ENCODE measurements at places on chromosomes 16 and 17. TPM values are rescaled to one million over a fixed set of nuclear protein-coding genes. Genes with fewer than 3 reads are reported as not detected.

DNA sequence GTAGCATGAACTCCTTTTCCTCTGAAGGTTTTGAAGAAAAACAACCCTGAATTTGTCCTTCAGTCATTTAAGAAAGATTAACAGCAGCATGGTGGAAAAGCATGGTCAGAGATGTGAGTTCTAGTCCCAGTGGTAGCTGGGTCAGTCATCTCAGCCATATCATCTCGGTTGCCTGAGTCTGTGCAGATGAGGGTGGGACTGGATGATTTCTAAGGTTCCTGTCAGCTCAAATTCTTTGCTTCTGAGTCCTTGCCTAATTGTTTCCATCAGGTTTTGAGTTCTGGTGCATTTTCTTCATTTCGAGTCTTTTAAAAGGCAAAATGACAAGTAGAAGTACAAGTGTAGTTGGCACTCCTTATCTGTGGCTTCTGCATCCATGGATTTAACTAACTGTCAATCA is 63.9 kb downstream of the TNRC6C start:
- DNase-seq: no peak

Gene SDR42E1
- total RNA-seq: 3.7 TPM

DNA sequence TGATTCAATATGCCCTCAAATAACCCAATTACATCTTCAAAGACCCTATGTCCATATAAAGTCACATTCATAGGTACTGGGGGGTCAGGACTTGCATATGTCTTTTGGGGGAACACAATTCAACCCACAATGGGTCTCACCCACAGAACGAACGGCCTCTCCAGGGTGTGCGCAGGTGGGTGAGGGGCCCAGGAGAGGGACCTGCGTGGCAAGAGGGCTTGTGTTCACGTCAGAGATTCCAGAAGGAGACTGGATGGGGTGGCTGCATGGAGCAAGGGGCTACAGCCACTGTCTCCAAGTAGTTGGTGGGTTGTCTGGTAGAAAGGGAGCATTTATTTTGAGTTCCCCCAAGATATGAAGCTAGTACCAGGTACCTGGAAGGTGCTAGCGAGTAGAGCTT is 212.2 kb downstream of the SEC14L1 start:
- DNase-seq: no peak

DNA sequence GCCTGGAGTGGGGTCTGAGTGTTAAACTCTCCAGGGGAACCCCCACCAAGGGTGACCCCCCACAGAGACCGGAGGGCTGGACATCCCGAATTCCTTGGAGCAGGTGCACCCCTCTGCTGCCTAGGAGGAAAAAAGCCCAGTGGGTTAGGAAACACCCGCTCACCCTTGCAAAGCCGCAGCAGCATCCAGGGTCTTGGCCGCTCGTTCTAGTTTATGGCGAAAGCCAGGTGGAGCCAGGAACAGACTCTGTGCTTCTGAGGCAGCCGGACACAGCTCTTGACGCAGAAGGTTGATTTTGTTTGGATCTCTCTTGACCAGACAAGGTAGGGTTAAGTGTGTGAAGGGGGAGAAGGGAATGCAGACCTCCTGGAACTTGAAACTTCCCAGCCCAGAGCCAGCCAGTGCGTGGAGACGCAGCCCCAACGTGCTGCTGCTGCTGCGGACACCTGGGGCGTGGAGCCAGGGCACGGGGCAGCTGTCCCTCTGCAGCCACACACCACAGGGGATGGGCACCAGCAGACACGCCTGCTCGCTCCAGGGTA is 154.5 kb downstream of the LAT start:
- DNase-seq: no peak

Gene CA7
- total RNA-seq: not detected

- DNase-seq: peak; percentile 83
These were observed 101.9 kb downstream of the LITAF start for GRCh38 chr16:11484691-11485258.

DNA sequence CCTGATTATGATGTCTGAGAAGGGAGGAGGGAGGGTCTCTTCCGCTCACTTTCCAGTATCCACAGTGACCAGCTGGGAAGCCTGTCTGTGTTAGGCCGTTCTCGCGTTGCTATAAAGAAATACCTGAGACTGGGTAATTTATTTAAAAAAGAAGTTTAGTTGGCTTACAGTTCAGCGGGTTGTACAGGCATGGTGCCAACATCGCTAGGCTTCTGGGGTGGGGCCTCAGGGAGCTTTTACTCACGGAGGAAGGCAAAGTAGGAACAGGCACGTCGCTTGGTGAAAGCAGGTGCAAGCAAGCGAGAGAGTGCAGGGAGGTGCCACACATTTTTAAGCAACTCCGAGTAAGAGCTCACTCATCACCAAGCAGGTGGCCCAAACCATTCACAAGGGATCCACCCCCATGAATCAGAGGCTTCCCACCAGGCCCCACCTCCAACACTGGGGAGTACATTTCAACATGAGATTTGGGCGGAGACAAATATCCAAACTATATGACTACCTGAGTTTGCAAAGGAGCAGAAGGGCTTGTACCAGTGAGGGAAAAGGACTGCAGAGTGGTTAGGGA is 137.5 kb downstream of the CCDC182 start:
- no peak for DNase-seq

Gene CTRB1
- total RNA-seq: not detected

DNA sequence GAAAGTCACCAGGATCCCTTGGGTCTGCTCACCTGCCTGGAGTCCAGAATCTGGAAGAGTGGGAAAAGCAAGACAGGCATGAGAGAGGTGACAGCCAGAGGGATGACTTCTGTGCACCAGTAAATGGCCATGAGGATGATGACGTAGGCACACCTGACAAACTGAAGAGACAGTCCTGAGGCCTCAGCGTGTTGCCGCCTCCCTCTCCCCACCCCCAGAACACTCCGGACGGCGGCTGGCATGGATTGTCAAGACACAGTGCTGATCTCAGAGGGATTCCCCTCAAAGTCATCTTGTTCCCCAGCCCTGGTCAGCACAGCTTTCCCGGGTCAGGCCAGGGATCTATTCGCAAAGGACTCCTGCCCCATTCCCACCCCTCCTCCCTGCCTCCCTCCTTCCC is 6.2 kb downstream of the SLC13A5 start:
- DNase-seq: no peak

DNA sequence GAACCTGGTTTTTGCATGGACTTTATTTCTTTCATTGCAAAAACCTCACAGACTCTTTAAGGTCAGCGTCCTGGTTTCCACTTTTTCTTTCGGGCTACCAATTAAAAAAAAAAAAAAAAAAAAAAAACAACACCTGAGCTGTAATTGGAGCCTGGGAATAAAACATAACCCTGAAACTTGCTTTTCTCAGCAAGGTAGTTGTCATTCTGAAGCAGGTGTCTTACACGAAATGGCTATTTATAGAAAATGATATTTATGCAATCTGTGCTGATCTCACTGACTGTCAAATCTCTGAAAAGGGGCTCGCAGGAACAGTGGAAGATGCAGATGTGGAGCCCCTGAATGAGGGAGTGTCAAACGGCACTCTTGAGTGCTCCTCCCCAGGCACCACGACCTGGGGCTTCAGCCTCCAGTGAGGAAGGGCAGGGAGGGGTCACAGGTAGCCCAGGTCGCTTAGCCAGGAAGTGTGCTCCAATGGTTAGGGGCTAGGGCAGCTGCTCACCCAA is 10.4 kb upstream of the COTL1 start:
- no peak for DNase-seq

DNA sequence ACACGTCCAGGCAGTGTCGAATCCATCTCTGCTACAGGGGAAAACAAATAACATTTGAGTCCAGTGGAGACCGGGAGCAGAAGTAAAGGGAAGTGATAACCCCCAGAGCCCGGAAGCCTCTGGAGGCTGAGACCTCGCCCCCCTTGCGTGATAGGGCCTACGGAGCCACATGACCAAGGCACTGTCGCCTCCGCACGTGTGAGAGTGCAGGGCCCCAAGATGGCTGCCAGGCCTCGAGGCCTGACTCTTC is 7.2 kb upstream of the CD68 start:
- no peak for DNase-seq

- no peak for DNase-seq
These were observed 26.7 kb downstream of the MAP2K6 start for GRCh38 chr17:69441179-69441578.

- no peak for DNase-seq
These were observed 27.0 kb upstream of the ANKRD40CL start for GRCh38 chr17:50794361-50794760.

- no peak for DNase-seq
These were observed 19.8 kb downstream of the HS3ST3A1 start for GRCh38 chr17:13581925-13582324.

Gene KLHL36
- total RNA-seq: 49.8 TPM

DNA sequence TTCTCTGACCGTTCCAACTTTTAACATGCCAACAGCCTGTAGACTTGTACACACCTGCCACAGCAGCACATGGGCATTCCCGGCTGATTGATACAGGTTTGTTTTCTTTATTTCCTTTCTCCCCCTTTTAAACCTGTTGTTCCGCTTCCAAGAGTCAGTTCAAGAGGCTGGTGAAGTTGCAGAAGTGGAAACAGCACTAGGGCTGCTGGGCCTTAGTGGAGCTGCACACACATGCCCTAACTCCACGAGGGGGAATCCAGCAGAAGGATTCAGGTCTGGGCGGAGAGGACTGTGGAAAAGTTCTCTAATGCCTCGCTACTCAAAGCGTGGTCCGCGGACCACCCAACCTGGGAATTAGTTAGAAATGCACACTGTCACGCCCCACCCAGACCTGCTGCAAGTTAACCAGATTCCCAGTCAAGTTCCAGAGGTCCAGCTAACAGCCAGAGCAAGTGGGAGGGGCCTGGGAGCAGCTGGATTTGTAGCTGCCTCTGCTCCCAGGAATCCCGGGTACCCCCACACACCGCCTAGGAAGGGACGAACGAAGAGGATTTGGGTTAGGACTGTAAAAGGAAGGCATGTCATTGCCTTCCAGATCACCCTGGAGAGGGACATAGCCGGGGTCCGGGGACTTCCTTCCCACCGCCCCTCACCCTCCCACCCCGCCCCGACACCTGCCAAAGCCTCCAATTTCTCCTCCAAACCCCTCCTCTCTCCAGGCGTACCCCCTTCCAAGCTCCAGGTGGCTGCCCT is 542 bp downstream of the SLC39A11 start:
- DNase-seq: peak; percentile 20

DNA sequence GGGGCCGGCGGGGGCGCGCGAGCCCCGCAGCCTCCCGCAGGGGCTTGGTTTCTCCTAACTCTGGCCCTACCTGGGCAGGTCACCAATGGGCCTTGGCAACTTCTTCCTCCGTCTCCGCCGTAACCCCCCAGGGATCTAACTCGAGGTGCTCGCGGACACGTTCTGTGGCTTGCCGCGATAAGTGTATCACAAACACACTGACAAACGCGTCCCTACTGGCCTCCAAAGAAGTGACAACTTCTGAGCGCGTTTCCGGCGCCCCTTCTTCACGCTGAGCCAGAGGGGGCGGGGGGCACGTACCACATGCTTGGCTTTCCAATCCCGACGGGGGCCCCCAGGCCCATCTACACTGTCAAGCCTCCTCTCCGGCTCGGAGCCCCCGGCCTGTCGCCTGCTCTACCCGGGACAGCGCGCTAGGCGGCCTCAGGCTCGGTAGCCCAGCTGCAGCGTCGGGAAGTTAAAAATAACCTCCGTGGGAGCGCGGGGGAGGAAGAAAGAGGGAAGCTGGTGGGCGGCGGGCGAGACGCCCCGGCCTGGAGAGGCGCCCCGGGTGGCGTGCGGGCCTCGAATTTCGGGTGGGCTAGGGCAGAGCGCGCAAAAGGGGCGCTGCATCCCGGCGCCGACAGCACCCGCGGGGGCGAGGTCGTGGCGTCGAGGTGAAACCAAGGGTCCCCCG is 725 bp upstream of the SPHK1 start:
- peak; percentile 69 for DNase-seq

Gene RNF43
- not detected for total RNA-seq

- no peak for DNase-seq
These were observed 167.5 kb downstream of the UTP18 start for GRCh38 chr17:51427856-51428255.

- no peak for DNase-seq
These were observed 688.8 kb upstream of the SALL1 start for GRCh38 chr16:51839727-51840462.

DNA sequence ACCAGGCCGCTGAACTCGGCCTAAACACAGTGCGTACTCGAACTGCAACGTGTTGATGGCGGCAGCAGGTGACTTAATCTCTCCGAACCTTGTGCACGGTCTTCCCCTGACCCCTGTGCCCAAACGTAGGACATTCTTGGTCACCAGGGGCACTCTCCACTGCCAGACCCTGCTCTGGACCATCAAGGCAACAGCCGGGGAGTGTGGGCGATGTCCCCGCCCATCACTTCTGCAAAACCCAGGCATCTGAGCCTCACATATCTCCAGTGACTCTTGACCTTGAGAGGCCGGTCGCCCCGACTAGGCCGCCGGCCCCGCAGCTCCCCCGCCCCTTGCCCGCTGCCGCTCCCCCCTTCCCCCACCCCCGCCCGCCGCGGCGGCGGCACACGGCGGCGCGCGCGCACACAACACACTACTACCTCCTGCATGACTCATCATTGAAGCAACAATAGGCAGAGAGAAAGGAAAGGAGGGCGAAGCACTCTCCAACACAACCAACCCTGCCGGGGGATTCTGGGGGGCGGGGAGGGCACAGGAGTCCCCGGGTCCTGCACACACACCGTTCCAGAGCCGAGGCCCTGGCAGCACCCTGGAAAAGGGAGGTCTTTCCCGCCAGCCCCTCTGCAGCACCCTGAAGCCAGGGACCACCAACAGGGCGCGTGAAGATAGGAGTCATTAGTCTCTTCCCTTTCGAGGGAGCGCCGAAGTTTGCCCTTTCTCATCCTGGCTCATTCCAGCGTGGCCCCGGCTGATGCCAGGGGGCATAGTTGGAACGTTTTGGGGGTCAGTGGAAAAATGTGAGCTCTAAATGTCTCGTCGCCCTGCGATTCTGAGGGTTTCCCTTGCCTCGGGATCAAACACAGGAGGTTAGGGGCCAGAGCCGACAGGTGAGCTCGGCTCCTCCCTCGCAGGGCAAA is 1.9 kb downstream of the MNT start:
- DNase-seq: peak; percentile 93

Gene PRSS21
- total RNA-seq: 0.40 TPM

DNA sequence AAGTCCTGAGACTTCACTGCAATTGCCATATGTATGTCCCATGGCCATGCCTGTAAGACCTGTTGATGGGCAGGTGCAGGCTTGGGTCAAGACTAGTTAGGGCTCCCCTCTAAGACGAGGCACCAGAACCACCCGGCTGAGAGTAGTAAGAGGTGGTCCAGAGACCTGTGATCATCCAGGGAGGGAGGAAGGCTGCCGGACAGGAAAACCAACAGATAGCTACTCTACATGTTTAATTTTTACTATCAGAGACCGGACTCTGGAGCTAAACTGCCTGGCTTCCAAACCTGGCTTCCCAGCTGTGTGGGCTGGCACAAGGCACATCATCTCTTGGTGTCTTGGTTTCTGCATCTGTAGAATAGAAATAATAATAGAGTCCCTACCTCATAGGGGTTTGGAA is 73.0 kb downstream of the ERCC4 start:
- no peak for DNase-seq
